ENCODE measurements at places on chromosomes 2 and 18.

GRCh38 chr2:191158747-191159146, 8.0 kb upstream of the STAT4 start:
- no peak for DNase-seq

- no peak for DNase-seq
These were observed 107.7 kb upstream of the CDC42EP3 start for GRCh38 chr2:37779139-37779538.

- no peak for DNase-seq
These were observed 132.1 kb upstream of the STON1 start for GRCh38 chr2:48397846-48398245.

- no peak for DNase-seq
These were observed 63.0 kb upstream of the STPG4 start for GRCh38 chr2:47218066-47218581.

DNA sequence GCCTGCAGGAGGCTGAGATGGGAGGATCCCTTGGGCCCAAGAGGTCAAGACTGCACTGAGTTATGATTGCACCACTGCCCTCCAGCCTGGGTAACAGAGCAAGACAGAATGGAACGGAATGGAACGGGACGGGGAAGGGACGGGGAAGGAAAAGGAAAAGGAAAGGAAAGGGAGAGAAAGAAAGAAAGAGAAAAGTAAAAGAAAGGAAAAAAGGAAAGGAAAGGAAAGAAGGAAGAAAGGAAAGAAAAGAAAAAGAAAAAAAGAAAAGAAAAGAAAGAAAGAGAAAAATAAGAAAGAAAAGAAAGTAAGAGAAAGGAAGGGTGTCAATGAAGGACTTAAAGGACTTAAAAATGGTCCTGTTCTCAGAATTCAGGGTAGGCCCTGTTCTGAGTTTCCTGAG, 4.3 kb upstream of the SPOPL start:
- DNase-seq: no peak

DNA sequence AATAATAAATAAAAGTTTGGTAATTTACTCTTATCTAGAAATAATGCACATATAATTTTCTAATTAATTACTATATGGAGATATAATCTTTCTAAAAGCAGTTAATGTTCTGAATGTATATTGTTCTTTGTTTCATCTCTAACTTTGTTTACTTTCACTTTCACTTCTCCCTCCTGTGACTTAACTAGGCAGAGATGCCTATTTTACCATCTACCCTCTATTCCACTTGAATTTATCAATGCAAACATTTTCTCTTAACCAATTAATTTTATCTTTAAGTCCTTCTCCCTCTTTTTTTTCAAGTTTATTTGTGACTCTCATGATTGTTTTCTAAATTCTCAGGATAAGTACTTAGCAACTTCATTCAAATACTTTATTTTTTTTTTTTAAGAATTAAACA, 55.1 kb upstream of the IL1RL1 start:
- DNase-seq: no peak

DNA sequence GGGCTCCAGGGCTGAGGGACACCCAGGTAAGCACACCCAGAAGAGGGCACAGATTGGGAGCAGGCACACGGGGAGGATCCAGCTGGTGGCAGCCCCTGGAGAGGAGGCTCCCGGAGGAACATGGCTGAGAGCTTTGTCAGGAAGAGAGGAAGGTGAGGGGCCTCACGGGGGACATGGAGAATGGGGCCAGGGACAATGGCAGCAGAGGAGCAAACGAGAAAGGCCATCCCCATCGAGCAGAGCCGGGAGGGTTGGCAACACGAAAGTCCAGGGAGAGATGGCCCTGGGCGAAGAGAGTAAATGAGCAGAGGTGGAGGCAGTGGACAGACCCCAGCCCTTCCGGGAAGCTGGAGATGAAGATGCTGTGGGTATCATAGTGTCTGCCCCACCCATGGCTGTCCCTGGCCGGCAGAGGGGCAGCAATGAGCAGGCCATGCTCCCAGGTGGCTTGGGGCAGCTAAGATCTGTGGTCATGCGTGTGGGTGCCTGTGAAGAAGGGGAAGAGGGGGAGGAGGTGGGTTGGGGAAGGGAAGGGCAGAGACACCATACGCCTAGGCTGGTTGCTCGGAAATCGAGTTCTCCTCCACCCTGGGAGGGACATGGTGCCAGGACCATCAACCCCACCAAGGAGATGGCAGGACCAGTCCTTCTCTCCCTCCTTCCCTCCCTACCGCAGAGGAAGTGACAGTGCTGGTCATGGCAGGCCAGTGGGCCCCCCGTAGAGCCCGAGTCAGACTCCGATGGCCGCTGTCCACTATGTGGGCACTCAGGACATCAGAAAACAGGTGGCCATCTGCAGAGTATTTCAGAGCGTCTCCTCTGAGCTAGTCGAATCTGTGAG, 191.7 kb downstream of the NDUFA10 start:
- DNase-seq: no peak

DNA sequence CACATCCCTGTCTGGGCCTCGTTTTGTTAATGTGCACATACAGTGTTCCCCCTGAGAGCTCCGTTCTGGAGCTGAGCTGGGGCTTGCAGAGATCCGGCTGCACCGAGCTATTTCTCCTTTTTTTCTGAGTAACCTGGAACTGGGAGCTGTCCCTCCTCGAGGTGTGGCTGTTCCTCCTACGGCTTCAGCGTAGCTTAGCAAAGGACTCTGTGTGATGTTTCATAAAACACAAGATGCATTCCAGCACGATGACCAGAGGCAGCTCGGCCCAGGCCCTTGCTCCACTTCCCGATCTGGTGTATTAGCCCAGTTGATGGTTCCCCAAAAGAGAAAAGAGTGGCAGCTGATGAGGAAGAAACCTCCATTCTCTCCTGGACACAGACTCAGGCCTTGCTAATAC, 103.0 kb downstream of the FAM210A start:
- no peak for DNase-seq

DNA sequence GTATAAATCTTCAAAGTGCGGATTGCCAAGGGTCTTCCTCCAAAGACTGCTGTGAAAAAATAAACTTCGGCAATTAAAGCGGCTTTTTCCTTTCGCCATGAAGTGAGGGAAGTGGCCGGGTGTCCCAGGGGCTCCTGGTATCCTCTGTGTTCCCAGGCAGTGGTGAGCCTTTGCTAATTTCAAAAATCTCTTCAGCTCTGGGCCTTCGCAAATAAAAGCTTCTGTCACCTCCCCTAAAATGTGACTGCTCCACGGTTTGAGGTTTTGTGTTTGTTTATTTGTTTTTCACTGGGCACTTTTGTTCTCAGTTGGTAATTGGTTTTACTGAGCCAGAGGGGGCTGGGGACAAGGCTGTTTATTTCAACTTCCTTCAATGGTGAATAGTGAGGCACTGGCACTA, 270.1 kb upstream of the POU3F3 start:
- DNase-seq: no peak

GRCh38 chr2:174078275-174078674, 113.1 kb upstream of the SP3 start:
- DNase-seq: no peak

- DNase-seq: no peak
These were observed 36.8 kb downstream of the CHST10 start for GRCh38 chr2:100380681-100381080.
